ENCODE measurements at places on chromosomes 12 and 14.

DNA sequence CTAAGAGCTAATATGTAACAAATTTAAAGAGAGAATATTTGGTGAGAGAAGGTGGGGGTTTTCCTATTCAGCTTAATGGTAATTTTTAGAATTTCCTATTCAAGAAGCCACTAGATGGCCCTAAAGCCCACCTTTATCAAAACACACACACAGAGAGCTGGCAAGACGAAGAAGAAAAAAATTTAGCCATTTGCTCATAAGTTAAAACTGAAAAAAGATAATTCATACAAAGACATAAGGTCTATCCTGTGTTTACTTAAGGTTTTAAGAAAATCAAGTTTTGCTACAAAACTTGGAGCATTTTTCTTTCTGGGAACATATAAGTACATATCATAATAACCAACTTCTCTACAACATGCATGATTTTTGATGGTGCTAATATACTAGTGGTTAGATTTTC, 46.8 kb upstream of the PCED1B start:
- no peak for DNase-seq

DNA sequence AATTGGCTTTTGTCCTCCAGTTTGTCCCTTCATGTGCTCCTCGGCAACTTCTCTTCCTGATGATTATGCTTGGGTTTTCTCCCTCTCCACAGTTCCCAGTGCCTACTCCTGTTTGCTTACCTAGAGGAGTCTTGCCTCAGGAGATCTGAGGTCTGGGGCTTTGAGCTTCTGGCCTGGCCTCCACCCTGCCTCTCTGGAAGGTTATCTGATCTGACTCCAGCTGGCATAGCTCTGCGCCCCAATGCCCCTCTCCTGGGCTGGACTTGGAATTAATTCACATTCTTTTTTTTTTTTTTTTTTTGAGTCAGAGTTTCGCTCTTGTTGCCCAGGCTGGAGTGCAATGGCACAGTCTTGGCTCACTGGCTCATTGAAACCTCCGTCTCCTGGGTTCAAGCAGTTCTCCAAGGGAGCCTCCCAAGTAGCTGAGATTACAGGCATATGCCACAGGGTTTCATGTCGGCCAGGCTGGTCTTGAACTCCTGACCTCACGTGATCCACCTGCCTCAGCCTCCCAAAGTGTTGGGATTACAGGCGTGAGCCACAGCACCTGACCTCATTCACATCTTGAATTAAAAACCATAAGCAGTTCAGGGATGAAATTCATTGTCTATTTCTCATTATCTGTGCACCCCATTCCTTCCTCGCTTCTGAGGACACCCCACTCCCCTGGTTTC, 33.5 kb downstream of the CFL2 start:
- no peak for DNase-seq

- no peak for DNase-seq
Observed at GRCh38 chr14:23512156-23512555, 39.4 kb downstream of the ZFHX2 start.

GRCh38 chr14:71400871-71401321, 493.6 kb downstream of the PCNX1 start:
- DNase-seq: no peak

DNA sequence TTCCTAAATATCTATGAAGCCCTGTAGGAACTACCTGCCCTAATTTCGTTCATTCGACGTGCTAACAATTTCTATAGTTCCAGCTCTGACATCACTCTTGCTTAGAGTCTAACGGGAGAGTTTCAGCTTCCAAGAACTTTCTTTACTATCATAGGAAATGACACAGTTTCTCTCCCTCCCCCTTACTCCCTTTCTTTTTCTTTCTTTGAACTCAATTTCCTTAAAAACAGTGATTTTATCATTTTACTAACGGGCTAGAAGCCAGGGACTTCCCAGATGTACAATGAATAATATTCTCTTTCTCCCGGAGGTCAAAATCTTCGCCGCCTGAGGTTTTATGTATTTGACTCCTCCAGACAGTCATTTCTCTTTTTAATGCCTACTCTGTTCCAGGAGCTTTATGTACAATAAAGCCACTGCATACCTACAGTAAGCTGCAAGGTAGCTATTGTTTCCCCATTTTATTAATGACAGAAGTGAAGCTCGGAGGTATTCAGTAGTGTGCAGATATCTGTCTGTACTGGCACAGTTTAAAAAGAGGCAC, 15.7 kb downstream of the SMCO2 start:
- DNase-seq: no peak

GRCh38 chr12:107493135-107493494, 192.5 kb upstream of the PWP1 start:
- no peak for DNase-seq

GRCh38 chr12:21528953-21529352, 2.9 kb downstream of the SPX start:
- no peak for DNase-seq

GRCh38 chr14:33734387-33734786, 216.5 kb downstream of the EGLN3 start:
- DNase-seq: no peak

DNA sequence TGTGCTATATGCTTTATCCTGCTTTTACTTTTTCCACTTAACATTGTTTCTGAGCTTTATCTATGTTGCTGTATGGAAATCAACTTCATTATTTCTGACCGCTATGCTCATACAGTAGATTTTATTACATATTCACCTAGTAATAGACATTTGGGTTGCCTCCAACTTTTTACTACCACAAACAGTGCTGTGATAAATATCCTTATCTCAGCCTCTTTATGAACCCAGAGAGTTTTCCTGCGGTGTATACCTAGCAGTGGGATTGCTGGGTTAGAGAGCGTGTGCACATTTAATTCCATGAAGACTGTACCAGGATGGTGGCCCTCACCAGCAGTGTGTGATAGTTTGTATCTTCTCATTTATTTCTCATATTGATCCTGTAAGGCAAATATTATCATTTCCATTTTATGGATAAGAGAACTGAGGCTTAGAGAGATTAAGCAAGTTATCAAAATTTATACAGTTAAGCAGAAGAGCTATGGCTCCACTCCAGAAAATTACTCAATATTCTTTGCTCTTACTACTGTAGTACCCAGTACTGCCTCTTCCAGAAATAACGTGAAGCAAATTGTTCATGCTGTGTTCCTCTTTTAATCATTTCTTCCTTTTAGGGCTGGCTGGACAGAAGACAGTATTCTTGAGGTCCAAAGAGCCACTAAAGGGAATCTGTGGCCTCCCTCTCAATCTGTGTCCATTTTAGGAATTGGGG, 26.3 kb upstream of the CISTR start:
- no peak for DNase-seq

GRCh38 chr14:99502989-99503421, 21.8 kb downstream of the CCNK start:
- DNase-seq: no peak

DNA sequence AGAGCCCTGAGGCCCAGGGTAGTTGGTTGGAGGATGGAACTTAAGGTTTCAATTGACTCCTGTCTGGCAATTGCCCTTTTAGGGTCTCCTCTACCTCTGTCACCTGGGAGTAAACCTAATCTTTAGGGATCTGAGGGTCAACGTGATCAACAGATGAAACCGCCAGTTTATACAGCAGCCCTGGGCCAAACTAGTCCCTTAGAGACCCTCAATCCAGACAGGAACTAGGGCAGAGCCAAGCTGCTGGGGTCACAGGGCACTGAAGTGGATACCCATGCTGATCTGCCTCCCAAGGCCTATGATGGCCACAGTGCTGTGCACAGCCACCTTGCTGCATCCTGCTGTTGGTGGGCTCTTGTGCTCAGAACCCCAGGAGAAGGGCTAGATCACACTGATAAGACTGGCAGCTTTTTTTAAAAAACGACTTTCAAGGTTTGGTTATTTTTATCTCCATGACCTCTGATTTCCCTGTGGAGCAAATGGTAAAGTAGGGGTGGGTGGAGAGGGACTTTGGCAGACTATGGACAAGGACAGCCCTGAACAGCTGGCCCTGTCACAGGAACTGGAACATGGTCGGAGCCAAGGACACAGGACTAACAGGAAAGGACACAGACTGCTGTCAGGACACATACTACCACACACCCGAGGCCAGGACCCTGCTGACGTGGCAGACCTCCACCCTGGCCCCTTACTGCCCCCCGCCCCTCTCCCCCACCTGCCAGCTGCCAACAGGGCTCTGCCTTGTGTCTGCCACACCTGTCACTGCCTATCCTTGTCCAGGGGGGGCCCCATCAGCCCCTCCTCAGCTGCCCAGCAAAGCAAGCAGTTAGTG, 474 bp downstream of the FITM1 start:
- no peak for DNase-seq
